ENCODE measurements at places on chromosomes 4 and X.

GRCh38 chr4:16530688-16531635 lies 304.7 kb upstream of the TAPT1 start:
- peak; percentile 65 for DNase-seq

- no peak for DNase-seq
These were observed 61.1 kb upstream of the C1GALT1C1 start for GRCh38 chrX:120690941-120691340.

- DNase-seq: no peak
These were observed 365.7 kb downstream of the FGF13 start for GRCh38 chrX:138345801-138346200.

- DNase-seq: peak; percentile 50
These were observed 482 bp upstream of the CDS1 start for GRCh38 chr4:84582302-84582987.

GRCh38 chr4:87406462-87406861 lies 15.5 kb upstream of the HSD17B11 start:
- DNase-seq: no peak

GRCh38 chr4:70839589-70840093 lies at the start of gene GRSF1:
Gene GRSF1 (minus strand): TSS chr4:70839890. CDS start chr4:70839827, 63 bp downstream.
- DNase-seq: peak; percentile 91

GRCh38 chrX:40872351-40872750 lies 137.0 kb upstream of the MED14 start:
- DNase-seq: no peak

DNA sequence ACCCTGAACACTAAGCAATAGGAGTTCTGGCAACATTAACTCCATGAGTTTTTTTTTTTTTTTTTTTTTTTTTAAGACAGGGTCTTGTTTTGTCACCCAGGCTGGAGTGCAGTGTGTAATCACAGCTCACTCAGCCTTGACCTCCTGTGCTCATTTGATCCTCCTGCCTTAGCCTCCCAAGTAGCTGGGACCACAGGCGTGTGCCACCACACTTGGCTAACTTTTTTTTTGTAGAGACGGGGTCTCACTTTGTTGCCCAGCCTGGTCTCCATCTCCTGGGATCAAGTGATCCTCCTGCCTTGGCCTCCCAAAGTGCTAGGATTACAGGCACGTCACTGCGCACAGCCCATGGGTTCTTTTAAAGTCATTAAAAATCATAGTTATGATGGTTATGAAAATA lies 5.1 kb downstream of the RHOH start:
- DNase-seq: no peak

DNA sequence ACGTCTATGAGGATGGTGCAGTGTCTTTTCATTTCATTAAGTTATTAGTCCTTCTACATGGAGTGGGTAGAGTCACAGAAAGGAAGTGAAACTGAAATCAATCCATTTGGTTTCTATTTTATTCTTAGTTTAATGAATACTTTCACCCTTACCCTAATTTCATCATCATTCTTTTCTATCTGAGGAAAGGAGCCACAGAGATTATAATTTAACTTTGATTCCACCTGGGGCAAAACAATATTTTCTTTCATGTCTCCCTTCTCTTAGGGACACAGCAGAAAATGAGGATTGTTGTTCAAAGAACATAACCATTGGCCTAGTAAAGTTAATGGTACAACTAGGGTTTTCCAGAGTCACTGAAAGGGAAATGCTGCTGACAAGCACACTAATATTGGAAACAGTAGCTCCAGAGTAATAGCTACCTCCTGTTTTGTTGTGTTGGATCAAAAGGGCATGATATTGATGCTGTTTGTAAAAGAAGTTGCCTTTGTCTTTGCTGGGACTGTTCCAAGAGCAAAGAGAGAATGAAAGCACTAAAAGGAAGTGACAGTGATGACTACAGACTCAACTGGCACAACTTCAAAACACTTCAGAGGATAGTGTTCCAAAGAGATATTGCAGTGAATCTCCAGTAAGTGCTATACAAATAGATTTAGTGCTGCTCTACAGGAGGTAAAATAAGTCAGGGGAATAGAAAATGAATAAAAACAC lies 247.1 kb upstream of the PITX2 start:
- DNase-seq: peak; percentile 5

DNA sequence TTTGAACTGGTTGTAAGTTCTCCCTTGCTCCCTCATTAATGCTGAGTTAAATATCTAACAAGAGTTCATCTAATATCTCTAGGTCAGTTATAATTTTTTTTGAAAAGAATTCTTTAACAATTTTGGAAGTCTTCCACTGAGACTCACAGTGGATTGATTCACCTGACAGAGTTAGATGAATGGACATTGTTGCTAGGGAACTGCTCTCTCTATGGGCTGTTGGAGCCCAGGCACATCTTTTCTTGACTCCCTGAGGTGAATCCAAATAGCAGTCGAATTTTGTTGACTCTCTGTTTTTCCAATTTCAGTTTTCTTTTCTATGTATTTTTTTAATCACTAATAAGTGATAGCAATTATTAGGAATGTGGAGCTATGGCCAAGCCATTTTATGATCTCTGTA lies 996.1 kb upstream of the PABPC4L start:
- DNase-seq: no peak

GRCh38 chr4:180240670-180241069 lies 2002.5 kb upstream of the TENM3 start:
- DNase-seq: no peak

GRCh38 chr4:110533940-110534339 lies 58.0 kb downstream of the ENPEP start:
- DNase-seq: peak; percentile 94

GRCh38 chr4:8437281-8437680 lies 3.2 kb downstream of the ACOX3 start:
- peak; percentile 82 for DNase-seq

DNA sequence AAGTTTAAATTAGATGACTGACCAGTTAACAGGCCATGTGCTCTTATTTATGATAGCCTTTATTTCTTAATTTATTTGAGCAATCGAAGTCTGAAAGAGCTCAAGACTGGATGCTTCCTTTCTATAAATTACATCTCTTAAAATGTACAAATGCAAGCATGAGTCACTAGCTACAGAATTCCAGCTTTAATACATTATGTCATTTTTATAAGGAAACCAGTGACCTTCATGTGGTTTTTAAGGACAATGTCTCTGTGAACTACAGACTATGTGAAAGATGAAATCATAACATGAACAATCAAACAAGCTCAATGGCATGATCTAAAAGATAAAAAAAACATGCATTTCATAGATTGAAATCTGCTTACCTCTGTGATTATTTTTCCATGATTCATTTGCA lies 15.4 kb downstream of the HTR2C start:
- DNase-seq: no peak

GRCh38 chrX:102950908-102951866 lies 14.1 kb downstream of the RAB40AL start:
- DNase-seq: peak; percentile 68

DNA sequence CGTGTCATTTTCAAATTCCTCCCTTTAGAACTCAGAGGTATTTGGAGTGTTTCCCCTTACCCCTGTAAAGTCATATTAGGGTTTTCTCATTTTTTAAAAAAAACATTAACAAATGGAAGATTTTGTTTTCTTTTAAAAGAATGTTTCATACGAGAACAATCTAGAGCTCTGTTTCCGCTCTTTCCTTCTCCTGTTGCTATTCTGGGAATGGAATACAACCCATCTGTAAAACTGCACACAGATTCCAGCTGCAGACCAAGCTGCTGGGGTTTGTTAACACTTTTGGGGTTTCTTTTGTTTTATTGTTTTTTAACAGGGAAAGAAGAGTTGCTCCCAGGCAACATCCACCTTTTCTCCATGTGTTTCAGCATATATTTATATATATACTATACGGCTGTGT lies 61.3 kb downstream of the HCCS start:
- DNase-seq: no peak

- DNase-seq: no peak
These were observed 137.0 kb upstream of the INPP4B start for GRCh38 chr4:142983065-142983464.

GRCh38 chr4:54484383-54484782 lies 173.4 kb upstream of the KIT start:
- DNase-seq: no peak

GRCh38 chrX:103562801-103563200 lies 22.5 kb upstream of the TCEAL4 start:
- DNase-seq: peak; percentile 1

- no peak for DNase-seq
These were observed 166.1 kb downstream of the TENM3 start for GRCh38 chr4:182409271-182409670.

DNA sequence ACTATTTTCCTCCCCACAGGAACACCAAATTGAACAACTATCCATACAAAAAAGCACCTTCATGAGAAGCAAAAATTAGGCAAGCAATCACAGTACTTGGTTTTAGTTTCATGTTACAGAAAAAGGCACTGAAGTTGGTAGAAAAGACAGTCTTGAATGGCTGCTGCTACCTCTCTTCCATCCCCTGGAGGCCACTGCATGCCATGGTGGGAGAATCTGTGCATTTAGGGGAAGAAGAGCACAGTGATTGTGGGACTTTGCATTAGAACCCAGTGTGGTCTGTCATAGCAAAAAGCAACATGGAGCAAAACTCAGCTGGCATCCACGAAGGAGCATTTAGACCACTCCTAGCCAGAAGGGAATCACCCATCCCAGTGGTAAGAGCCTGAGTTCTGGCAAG lies 941.9 kb downstream of the PCDH18 start:
- no peak for DNase-seq

DNA sequence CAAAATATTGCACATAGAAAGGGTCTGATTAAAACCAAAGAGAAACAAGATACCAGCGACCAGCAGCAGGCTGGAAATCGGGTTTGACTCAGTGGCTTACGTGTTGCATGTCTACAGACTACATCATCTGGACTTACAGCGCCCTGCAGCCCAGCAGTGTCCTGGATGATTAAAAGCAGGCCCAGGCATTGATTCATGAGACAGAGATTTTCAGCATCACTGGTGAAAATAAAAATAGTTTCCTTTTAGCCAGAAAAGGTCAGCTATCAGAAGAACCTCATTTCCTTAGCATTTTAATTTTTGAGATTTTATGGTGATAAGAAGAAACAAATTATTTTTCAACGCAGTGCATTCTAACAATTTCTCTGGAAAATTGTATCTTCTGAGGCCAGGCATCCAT lies 190.6 kb downstream of the PTTG2 start:
- no peak for DNase-seq

DNA sequence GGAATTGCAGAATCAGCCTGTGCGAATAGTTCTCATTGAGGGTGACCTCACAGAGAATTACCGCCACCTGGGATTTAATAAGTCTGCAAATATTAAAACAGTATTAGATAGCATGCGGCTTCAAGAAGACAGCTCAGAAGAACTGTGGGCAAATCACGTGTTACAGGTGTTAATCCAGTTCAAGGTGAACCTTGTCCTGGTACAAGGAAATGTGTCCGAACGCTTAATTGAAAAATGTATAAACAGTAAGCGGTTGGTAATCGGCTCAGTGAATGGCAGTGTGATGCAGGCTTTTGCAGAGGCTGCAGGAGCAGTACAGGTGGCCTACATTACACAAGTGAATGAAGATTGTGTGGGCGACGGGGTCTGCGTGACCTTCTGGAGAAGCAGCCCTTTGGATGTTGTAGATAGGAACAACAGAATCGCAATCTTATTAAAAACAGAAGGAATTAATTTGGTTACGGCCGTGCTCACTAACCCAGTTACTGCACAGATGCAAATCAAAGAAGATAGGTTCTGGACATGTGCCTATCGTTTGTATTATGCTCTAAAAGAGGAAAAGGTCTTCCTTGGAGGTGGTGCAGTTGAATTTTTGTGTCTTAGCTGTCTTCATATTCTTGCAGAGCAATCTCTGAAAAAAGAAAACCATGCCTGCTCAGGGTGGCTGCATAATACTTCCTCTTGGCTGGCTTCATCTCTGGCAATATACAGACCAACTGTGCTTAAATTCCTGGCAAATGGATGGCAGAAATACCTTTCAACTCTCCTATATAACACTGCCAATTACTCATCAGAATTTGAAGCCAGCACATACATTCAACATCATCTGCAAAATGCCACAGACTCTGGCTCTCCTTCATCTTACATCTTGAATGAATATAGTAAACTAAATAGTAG lies 10.7 kb downstream of the BBS12 start:
- DNase-seq: no peak

DNA sequence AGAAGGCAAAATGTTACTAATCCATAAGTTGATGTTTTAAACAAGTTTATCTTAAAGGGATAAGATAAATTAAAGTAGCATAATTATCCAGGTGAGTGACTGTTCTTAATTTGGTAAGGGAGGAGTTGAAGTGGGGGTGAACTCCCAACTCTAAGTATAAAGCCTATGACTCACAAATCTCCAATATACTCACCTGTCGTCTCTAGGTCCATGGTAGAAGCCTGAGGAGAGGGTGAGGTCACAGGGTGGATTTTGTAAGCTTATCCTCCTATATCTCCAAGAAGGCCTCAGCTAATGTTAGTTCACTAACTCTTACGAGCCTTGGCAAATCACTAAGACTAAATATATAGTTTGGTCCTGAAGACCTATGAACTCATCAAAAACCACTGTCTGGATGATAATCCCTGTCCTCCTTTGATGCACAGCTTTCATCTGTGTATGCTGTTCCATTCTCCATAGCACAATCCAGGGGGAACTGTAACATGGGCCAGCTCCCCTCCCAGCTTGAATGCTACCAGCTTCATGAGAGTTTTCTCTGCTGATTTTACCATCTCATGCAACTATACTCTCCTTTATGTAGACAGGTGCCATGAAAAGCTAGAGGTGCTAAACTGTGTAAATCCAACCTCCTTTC lies 158.7 kb downstream of the BTC start:
- DNase-seq: no peak

- no peak for DNase-seq
These were observed 81.5 kb downstream of the SHROOM2 start for GRCh38 chrX:9867753-9868152.

- no peak for DNase-seq
These were observed 8.0 kb upstream of the ODAPH start for GRCh38 chr4:75547647-75548387.

Data from endothelial cell of umbilical vein (primary cell).